Stimulated activated CD4-positive, alpha-beta T cell treated with anti-CD3 and anti-CD28 coated beads, TNF-alpha, amount 100 ng/mL, for 24 hours (primary cell): ENCODE measurements at places on chromosomes 1 and 21.

DNA sequence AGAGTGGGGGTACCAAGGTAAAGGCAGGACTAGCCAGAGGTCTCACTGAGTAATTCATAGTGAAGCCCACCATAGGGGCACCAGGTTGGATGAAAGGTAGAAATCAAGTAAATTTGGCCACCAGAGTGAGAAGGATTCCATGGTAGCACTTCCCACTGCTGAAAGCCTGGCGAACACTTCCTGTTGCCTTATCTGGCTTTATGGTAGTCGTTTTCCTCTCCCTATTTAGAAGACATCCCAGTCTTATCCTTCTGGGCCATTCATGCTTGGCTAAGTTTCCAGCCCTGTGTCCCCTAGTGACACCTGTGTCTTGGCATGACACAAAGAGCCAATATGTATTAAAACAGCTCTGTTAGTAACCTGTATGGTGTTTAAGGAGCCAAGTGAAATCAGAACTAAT, 74.3 kb upstream of the SIPA1L2 start:
- DNase-seq, result no peak

GRCh38 chr1:29869802-29870201, 633.5 kb downstream of the PTPRU start:
- DNase-seq, result no peak

GRCh38 chr1:6185635-6186382, 5.7 kb upstream of the CHD5 start:
- DNase-seq, result no peak

GRCh38 chr1:170318736-170319135, 173.0 kb downstream of the NTMT2 start:
- DNase-seq, result no peak

GRCh38 chr1:160136121-160136925, 15.1 kb upstream of the ATP1A4 start:
- DNase-seq, result no peak

GRCh38 chr1:111030590-111030989, 66.9 kb upstream of the LRIF1 start:
- DNase-seq, result peak; percentile 45

- DNase-seq, result no peak
These were observed 85.3 kb downstream of the HHIPL2 start for GRCh38 chr1:222462601-222463000.

DNA sequence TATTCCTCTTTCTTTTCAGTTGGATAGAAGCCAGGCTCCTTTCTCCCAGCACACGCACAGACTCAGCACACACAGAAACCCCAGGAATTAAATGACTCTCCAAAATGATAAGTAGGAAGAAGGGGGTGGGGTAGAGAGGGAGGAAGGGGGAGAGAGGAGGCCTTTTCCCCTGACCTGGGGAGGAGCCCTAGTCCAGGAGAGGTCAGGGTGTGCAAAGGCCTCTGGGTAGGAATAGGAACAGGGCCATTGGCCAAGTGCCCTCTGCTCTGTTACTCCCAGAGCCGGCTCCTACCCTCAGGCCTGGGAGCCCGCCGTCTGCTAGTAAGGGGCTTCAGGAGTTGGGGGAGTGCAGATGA, 35.6 kb upstream of the PUM1 start:
- DNase-seq, result no peak

- no peak for DNase-seq
These were observed 35.6 kb downstream of the EEIG2 start for GRCh38 chr1:108595507-108595906.

DNA sequence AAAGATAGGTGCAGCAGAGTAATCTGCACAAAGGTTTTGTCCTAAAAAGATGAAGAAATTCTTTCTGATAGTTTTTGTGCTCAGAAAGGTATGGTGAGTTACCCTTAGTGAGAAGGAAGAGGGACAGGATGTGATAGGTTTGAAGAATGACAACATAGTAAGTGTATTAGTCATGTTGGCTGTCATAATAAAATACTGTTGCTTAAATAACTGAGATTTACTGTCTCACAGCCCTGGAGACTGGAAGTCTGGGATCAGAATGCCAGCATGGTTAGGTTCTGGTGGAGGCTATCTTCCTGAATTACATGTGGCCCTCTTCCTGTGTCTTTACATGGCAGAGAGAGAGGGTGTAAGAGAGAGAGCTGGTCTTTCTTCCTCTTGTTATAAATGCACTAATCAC, 965.2 kb downstream of the TTLL7 start:
- no peak for DNase-seq

- no peak for DNase-seq
These were observed 16.1 kb upstream of the ETV3 start for GRCh38 chr1:157154291-157154690.
